ENCODE measurements at places on chromosomes 5 and 9.

DNA sequence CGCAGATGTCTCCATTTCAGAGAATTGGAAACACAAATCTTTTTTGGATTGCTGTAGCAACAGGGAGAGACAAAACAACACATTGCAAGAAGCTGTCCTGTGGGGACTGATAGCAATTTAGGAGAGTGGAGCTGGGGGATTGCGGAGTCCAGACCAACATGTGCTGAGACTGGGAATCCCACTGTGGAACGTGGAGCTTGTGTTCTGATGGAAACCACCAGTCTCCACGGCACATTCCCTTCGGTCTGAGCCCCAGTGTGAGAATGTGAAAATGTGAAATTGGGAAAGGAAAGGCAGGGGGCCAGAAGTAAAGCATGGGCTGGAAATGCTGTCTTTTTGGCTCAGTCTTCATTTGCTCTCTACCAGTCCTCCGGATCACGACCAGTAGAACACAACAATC lies 348.8 kb upstream of the TNC start:
- no peak for DNase-seq

DNA sequence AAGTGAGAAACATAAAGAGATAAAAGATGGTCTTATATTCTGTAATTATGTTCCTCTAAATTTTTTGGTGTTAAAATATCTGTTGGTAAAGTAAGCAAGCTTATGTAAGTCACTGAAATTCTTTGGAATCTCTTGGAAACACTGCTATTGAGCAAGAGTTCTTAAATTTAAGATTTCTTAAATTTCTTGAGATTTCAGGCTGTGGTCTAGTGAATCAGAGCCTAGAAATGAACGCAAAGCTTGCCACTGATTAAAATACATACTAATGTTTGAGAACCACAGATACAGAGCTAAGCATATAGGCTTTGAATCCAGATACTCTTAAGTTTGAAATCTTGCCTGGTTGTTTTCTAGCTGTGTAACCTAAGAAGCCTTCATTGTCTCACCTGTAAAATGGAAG lies 133.4 kb downstream of the TRPM3 start:
- DNase-seq = no peak

DNA sequence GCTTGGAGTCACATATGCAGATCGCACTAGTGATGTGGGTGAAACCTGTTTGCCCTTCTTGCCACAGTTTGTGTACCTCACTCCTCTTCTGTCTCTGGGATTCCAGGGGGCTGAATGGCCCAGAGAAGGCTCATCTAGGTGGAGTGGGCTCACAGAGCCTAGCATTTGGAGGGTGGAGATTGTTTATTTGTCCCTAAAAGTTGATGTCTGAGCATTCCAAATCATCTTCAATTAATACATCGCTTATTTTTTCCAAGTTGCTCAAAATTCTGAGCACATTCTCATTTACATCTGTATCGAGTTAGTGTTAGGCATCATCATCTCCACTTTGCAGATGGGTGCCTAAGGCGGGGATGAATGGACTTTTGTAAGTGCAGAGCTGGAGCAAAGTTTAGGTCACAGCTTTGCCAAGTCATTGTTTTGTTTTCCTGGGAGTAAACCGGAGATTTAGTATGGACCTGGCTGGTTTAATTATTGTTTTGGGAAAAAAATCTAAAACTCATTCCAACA lies 2.0 kb downstream of the ABL1 start:
- no peak for DNase-seq

DNA sequence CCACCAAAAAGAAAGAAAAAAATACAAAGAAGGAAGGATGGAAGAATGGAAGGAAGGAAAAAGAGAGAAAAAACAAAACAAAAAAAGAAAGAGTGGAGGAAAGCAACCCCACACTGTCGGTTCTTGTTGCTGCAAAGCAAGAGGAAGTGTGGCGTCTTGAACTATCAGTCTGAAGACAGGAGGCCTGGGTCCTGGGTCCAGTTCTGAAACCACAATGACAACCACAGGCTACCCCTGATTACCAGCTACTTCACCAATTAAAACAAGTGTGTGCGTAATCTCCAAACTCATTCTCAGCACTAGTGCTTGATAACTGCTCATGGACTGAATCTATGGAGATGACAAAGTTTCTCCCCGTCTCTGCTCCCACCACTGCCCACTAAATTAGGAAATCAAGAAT lies 93.7 kb downstream of the RASEF start:
- no peak for DNase-seq

DNA sequence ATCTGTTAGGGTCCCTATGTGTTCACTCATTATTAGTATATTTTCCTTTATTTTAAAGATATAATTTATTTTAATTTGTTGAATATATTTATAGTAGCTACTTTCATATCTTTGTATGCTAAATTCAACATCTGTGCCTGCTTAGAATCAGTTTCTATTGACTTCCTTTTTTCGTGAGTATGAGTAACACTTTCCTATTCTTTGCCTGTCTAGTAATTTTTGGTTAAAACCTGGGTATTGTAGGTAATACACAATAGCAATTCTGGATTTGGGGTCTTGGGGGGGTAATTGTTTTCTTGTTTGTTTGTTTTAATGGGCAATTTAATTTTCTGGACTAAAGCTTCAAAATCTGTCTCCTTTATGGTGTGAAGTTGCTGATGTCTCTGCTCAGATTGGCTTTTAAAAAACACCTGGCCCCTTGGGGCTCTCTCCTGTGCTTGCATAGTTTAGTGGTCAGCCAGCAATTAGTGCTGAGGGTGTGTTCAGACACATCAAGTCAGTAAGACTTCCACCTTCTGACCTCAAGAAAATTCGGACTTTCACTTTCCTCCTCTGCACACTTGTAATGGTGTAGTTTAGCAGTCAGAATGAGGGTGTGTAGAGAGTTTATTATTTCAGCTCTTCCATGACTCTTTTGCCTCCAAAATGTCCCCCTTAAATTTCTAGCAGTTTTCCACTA lies 124.4 kb upstream of the MAP1B start:
- no peak for DNase-seq

DNA sequence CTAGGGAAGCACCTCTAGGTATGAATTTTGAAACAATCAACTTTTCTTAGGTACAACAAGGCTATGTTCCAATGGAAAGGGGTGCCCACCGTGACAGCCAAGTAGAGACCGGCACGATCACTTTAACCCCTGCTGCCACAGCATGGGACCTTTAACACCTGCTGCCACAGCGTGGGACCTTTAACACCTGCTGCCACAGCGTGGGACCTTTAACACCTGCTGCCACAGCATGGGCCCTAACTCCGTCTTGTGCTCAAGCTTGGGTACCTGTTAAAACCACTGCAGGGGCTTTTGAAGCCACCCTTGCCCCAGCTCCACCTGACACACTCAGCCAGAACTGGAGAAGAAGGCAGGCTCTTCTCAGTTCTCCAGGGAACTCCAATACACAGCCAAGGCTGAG lies 18.2 kb upstream of the MXD3 start:
- DNase-seq = no peak

DNA sequence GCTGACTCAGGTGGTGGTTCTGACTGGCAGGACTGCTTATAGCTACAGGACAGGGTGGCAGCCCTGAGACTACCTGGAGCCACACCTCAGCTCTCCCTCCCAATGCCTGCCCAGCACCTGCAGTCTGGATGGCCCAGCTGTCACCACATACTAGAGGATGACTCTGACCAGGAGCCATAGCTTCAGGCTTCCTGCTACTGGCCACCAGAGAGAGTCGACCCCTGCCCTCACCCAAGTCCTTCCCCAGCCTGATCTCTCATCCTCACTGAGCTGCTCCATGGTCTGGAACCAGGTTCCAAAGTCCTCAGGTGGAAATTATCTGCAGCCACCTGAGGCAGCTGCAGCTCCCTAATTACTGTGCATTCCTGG lies 25.6 kb upstream of the TDRD7 start:
- DNase-seq = no peak

DNA sequence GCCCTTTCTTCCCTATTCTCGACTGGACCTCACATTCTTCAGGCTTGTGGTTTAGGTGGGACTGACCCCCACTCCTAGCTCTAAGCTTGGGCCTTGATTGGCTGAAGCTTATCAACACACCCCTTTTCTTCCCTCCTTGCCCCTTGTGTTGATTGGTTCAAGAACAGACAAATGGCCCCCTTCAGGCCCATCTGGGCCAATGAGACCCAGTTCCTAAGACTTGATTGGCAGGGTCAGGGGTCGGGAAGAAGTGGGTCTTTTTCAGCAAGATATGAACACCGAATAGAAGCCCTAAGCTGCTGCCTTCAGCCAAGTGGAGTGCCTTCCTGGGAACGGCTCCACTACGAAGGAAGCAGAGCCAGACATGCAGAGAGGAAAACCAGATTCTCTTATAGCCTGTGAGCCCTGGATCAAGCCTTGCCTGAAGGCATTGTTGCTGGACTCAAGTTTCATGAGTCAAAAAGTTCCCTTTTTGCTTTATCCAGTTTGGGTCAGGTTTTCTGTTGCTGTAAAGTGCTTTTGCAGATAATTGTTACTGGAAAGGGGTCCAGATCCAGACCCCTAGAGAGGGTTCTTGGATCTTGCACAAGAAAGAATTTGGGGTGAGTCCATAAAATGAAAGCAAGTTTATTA lies 22.4 kb upstream of the NCS1 start:
- DNase-seq = no peak

GRCh38 chr5:75720882-75721281 lies 3.6 kb upstream of the POC5 start:
- DNase-seq = no peak

DNA sequence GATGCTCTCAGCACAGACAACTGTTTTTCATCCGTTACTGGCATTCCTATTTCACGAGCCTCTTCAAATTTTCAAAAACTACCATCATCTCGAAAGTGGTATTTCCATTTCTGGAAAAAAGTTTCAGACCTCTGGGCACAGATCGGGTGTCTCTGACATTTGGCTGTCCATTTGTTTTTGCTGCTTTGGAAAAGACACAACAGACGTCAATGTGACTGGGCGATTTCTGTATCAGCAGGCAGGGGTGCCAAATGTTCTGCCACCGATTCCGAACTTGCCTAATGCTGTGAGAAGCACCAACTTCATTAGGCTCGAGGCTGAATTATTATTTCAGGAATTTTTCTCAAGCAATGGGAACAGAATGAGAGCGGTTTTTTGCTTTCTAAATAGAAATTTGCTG lies 105.6 kb downstream of the ARSB start:
- no peak for DNase-seq

GRCh38 chr9:115167175-115167574 lies 49.2 kb upstream of the TNC start:
- no peak for DNase-seq

DNA sequence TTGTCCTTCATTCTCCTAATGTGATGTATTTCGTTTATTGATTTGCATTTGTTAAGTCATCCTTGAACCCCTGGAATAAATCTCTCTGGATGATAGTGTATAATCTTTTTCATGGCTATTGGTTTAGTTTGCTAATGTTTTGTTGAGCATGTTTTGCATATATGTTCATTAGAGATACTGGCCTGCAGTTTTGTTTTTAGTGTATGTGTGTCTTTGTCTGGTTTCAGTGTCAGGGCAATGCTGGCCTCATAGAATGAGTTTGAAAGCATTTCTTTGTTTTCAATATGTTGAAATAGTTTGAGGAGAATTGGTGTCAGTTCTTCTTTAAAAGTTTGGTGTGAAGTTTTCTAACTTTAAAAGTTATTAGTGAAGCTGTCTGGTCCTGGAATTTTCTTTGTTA lies 149.6 kb upstream of the ATP10B start:
- no peak for DNase-seq

DNA sequence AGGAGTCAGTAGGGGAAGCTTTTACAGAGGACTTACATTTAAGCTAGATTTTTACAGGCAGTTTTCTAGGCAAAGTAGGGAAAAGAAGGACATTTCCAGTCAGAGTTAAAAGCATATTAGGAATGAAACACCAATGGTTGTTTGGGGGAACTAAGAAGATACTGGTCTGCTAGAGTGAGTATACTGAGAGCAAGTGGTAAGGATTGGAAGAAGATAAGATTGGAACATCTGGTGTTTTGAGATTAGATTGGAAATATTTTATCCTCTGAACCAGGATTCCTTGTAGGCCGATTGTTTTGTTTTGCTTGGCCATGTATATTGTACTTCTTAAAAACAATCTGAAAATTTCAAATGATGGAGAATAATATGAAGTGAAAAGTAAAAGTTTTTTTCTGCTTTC lies 7.7 kb downstream of the FBXO38 start:
- DNase-seq = no peak

DNA sequence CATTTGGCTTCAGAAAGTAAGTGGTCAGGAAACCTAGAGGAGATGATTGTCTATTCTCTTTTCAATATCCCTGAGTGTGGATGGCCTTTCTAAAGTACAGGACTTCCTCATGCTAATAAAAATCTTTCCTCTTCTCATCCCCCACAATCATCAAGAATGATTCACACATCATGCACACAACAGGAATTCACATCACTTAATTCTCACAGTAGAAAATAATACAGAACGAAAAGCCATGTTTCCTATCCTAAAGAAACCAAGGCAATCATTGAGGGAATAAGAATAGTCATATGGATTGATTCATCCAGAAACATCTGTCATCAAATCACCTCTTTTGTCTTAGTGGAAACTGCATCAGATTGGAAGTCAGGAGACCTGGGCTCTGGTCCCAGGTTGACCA lies 203.1 kb upstream of the PIK3R1 start:
- DNase-seq = no peak

DNA sequence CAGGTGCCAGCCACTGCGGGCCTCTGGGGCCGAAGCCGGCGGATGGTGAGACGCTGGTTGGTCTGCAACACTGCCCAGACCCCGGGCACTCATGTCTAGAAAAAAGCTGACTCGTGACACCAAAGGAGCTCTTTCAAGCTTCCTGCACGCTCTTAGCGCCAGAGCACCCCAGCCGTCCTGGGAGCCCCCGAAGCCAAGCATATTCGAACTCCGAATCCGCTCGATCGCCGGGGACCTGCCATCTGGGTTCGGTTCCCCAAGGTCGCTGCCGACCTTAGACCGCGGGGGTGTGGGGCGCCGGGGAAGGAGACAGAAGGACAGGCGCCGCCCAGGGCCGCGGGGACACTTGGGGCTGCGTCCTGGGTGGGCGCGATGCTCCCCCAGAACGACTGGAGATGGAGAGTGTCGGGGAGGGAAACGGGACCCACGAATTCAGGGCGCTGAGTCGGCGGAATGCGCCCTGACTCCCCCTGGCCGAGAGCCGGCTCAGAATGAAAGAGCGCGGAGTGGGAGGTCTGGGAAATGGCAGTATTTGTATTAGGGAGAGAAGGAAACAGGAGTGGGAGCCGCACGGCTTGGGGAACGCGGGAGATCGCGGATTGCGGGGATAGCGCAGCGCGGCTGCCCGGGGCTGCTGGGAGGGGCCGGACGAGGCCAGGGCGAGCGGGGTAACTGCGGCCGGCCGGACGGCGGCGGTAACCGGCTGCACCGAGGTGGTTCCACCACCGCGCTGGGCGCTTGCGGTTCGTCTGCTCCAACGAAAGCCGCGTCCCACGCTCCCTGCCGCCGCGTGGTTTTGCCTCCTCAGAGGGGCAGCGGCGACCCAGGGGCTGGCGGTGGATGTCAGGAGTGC lies 20.1 kb upstream of the MARCHF6 start:
- no peak for DNase-seq

- DNase-seq = no peak
Observed at GRCh38 chr9:8346296-8346695, 546.7 kb upstream of the DMAC1 start.

- no peak for DNase-seq
Observed at GRCh38 chr5:177494346-177495195, 2.8 kb downstream of the PDLIM7 start.
